Activated gamma-delta T cell treated with Interleukin-2 at 50 U/mL for 16 hours (primary cell): ENCODE measurements at places on chromosomes 11 and 22.

DNA sequence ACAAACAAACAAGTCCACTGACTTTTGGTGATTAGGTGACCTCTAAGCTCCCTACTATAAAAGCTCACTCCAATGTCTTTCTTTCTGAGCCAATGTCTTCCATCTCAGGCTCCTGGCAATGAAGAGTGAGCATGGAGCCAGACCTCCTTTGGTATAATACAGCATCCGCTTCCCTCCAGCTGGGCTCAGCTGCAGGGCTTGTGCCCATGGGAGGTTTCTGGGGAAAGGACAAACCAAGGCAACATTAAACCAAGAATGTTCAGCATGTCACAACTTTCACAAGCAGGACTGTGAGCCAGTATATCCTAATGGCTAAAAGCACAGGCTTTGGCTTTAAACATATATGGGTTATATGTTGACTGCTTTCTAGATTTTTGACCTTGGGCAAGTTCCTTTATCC lies 58.8 kb downstream of the EHF start:
- DNase-seq, result no peak

- no peak for DNase-seq
Measured at GRCh38 chr11:130442737-130443136, 5.7 kb upstream of the ADAMTS15 start.

- no peak for DNase-seq
Measured at GRCh38 chr22:40322021-40322420, 24.3 kb upstream of the ADSL start.

GRCh38 chr22:44278243-44279068 lies 34.3 kb downstream of the SHISAL1 start:
- DNase-seq, result no peak

DNA sequence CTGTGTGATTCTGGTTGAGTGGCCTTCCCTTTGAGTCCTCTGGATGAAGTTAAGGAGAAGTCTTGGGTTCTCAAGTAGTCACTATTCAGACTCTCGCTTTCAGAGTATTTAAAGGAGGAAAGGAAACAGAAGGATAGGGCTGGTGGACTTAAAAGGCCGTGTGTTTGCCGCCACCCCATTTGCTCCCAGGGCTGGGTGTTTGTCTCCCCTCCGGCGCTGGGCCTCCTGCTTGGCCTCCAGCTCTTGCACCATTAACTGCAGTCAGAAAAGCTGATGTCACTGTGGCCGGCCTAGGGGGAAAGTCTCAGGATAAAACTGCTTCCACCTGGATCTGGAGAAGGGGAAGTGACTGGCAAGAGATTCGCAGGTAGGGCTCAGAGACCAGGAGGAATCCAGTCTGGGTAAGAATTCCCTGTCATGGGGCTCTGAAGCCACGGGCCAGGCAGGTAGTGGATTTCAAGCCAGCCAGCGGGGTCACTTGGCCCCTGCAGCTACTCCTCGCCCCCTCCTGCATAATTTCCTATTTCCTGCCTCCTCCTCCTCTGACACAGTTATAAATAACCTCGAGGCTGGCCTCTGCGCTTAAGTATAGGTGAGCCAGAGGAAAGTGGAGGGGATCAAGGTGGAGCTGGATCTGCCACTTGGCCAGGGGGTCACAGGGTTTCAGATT lies 17.1 kb downstream of the TIMP3 start:
- DNase-seq, result no peak

GRCh38 chr11:121437018-121437685 lies 15.0 kb upstream of the SORL1 start:
- no peak for DNase-seq
